ENCODE measurements at places on chromosomes 2 and 18.

GRCh38 chr2:206031950-206032567 is 53.9 kb downstream of the INO80D start:
- no peak for DNase-seq

- DNase-seq, result no peak
These were observed 2.8 kb downstream of the ZCCHC2 start for GRCh38 chr18:62525608-62526007.

DNA sequence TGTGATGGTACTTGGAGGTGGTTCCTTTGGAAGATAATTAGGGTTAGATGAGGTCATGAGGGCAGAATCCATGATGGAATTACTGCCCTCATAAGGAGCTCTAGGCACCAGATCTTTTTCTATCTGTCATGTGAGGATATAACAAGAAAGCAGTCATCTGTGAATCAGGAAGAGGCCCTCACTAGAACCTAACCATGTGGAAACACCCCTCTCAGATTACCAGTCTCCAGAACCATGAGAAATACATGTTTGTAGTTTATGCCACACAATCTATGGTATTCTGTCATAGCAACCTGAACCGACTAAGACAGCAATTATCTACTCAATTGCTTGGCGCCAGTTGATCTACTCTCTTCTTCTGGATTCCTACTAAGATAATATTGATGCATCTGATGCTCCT is 2.4 kb upstream of the SERPINB10 start:
- DNase-seq, result no peak

DNA sequence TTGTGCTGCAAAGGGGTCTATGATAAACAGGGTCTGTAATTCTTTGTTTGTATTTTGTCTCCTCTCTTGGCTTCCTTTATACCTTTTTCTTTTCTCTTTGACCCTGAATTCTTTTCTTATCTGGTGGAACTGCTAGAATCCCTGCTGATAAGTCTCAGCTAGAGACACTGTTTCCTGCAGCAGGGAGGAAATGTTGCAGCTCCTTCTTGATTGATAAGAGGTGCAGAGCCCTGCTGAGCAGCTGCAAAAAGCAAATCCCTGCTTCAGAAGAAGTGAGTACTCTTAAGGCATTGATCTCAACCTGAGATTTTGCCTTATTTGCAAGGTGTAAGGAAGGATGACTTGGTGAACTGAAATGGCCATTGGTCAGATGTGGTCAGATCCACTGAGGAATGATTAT is 167.8 kb downstream of the NUP35 start:
- DNase-seq, result no peak

All from activated T-helper 1 cell treated with Interleukin-2 at 50 U/mL for 16 hours (primary cell).